ENCODE measurements at places on chromosomes 4 and X.

DNA sequence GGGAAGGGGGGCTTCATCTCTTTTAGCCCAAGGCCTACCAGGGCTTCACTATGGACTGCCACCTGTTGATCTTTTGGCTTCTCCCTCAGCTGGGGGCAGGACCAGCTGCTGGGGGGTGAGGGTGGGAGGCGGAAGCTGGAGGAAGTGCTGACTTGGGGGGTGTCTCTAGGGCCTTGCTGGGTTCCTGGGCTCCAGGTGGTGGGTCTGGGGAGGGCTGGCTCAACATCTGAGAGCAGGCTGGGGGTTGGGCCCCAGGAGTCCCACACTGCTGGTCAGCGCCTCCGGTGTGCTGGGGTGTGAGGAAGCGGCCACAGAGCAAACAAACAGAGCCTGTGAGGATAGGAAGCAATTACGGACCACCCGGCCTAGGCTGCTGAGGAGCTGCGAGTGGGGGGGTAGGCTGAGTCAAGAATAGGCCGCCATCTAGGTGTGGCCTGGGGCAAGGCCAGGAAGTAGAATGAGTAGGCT is 85.7 kb downstream of the EFNB1 start:
- DNase-seq, result no peak

DNA sequence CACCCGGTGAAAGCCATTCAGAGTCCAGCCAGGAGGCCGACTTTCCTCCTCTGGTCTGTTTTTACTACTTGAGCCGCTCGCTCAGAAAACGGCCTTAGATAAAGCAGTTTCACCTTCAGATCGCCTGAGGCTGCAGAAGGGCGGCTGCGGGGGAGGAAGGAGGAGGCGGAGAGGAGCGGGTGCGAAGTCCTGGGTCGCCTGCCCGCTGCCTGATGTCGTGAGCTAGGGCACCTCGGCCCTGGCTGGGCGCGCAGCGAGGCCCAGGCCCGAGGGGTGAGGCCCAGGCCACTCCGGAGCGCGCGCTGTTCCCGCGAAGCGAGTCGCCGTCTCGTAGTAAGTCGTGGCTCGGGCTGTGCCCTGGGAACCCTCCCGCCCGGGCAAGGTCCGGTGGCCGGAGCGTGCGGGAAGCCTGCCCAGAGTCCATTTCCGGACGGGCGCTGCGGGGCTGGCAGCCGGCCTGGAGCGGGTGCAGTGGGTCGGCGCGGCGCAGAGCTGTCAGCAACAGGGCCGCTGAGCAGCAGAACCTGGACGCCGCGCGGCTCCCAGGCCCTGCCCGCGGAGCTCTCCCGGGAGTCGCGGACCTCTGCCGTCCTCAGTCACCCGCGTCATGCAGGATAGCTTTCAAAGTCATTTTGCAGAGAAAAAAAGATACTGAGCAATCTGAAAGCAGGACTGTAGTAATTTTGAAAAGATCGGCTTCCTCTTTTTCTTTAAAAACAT is 18.6 kb downstream of the TRIM2 start:
- DNase-seq, result peak; percentile 70

- no peak for DNase-seq
Observed at GRCh38 chrX:16333453-16333852, 166.2 kb downstream of the MAGEB17 start.

GRCh38 chrX:1484638-1485019 is 31.9 kb upstream of the ASMTL start:
- DNase-seq, result no peak

- DNase-seq, result peak; percentile 28
Observed at GRCh38 chr4:122458625-122459024, 2.1 kb upstream of the IL2 start.

GRCh38 chrX:34810364-34810763 is 132.2 kb upstream of the FAM47B start:
- peak; percentile 5 for DNase-seq

DNA sequence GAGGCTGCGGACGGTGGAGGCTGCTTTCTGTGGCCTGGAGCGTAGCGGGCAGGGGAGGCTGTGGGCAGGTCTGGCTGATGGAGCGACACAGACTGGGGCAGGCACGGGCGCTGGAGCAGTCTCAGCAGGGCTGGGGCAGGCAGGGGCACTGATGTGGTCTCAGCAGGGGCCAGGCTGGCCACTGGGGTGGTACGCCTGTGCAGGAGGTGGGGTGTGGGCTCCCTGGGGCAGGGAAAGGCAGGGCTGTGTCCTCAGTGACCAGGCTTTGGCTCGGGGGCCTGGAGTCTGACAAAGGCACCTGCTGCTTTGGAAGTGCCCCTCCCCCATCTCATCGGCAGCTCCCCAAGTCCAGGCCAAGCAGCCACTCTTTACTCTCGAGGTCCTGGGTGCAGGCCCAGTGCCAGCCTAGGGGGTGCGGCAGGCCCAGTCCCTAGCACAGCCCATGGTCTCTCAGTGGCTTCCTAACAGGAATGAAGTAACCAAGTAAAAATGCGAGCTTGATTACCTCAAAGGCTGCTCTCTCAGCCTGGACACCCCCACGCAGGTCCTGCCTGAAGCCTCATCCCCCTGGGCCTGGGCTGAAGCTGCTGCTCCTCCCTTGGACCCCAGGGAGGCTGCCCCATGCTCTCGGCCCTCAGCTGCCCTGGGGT is 55.5 kb downstream of the ADRA2C start:
- DNase-seq, result no peak
